Right lung (tissue), 10 donors: ENCODE measurements at places on chromosomes 5 and 9. TPM values are rescaled to one million over a fixed set of nuclear protein-coding genes. Genes with fewer than 3 reads are reported as not detected.
A peak's percentile ranks its signal among the peaks of the same experiment; 100 is the strongest.

GRCh38 chr5:77305956-77306355 lies 95.5 kb downstream of the PDE8B start:
- DNase-seq, result no peak

DNA sequence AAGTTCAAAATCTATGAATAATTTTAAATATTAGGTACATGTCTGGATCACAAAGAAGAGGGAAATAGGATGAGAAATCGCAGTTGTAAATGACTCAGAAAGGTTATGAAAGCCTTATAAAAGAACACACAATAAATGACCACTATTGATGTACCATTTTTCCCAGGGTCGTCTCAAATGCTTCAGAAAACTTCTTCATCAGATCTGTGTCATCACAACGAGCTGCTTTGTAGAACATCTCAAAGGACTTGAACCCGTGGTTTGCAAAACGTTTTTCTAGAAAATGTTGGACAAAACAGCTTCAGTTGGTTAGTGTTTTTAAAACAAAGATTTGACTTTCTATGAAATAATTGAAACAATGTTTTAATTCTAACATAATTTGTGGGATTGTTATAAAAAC lies 100.1 kb downstream of the SVEP1 start:
- no peak for DNase-seq

GRCh38 chr9:132575005-132575609 lies 7.3 kb upstream of the BARHL1 start:
- peak; percentile 38 for DNase-seq

- DNase-seq, result no peak
These were observed 114.2 kb upstream of the SLC24A2 start for GRCh38 chr9:19903076-19903475.

GRCh38 chr9:88322906-88323566 lies 65.2 kb upstream of the SPIN1 start:
- no peak for DNase-seq

DNA sequence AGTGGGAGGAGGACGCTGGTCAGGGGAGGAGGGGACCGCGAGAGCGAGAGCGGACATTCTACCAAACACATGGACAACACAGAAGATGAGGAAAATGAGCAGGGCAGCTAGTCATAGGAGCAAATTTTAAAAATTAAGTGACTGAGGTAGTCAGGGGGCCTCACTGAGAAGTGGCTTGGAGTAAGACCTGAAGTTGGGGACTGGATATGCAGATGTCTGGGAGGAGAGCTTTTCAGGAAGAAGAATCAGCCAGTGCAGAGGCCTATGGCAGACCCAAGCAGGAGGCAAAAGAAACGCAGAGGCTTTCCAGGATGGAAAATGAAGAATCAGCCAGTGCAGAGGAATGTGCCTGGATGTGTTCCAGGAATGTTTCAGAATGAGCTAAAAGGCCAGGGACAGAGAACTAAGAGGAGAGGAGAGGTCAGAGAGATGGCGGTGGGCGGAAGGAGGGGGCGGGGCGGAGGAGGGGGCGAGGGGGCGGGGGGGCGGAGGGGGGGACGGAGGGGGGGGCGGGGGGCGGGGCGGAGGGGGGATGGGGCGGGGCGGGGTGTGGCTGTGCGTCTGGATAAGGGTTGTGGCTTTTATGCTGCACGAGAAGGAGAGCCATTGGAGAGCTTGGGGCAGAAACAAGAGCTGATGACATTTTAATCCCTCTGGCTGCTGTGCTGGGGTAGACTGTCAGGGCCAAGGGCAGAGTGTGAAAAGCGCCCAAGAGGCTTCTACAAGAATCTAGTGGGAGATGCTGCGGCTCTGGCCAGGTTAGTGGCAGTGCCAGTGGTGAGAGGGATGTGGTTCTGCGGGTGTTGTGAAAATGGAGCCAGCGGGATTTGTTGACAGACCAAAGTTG lies 129.6 kb downstream of the KCNIP1 start:
- peak; percentile 88 for DNase-seq

- no peak for DNase-seq
These were observed 42.4 kb downstream of the ALDH7A1 start for GRCh38 chr5:126552614-126553013.

SPATA31D4 gene
- polyA plus RNA-seq, result not detected

- DNase-seq, result no peak
These were observed 225.3 kb downstream of the AGTPBP1 start for GRCh38 chr9:85516455-85516854.

INSL4 gene
- not detected for polyA plus RNA-seq

- no peak for DNase-seq
These were observed 26.8 kb upstream of the HMGCR start for GRCh38 chr5:75310212-75310611.

GRCh38 chr5:143078313-143078712 lies 308.1 kb downstream of the ARHGAP26 start:
- DNase-seq, result no peak

NIPAL4 gene
- 0.04 TPM for polyA plus RNA-seq

- DNase-seq, result no peak
These were observed 155.0 kb downstream of the MAN2A1 start for GRCh38 chr5:109844695-109845094.

GRCh38 chr9:35415402-35416097 lies 74.4 kb upstream of the RUSC2 start:
- no peak for DNase-seq

- DNase-seq, result no peak
These were observed 143.8 kb upstream of the PPP1R26 start for GRCh38 chr9:135335691-135336181.

DNA sequence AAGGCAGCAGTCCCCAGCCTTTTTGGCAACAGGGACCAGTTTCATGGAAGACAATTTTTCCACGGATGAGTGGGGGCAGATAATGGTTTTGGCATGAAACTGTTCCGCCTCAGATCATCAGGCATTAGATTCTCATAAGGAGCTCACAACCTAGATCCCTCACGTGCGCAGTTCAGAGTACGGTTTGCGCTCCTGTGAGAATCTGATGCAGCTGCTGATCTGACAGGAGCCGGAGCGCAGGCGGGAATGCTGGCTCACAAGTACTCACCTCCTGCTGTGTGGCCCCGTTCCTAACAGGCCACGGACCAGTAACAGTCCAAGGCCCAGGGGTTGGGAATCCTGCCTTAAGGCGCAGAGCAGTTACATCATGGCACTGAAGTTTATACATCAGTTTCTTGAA lies 3.3 kb upstream of the BRD3 start:
- no peak for DNase-seq

KLHL3 gene
- polyA plus RNA-seq, result 19.5 TPM

TEK gene
- polyA plus RNA-seq, result 55.0 TPM

DNA sequence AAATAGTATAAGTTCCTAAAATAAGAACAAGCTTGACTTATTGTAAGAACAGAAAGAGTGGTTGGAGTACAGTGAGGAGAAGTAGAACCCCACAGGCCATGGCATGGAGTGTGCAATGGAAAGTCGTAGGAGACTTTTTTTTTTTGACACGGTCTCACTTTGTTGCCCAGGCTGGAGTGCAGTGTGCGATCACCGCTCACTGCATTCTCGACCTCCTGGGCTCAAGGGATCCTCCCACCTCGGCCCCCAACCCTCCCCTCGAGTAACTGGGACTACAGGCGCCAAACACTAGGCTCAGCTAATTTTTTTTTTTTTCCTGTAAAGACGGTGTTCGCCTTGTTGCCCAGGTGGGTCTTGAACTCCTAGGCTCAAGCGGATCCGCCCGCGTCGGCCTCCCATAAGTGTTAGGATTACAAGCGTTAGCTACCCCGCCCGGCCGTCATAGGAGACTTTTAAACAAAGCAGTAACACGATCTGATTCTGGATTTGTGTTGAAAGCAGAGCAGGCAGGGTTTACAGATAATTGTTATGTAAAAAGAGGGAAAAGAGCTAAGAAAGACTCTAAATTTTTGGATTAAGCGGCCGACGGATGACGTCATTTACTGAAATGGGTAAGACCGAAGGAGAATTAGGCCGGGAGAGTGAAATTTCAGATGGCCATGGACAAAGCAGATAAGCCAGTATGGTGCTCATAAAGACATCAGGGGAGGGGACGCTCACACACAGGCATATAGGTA lies 752 bp downstream of the TSTD2 start:
- DNase-seq, result no peak

DNA sequence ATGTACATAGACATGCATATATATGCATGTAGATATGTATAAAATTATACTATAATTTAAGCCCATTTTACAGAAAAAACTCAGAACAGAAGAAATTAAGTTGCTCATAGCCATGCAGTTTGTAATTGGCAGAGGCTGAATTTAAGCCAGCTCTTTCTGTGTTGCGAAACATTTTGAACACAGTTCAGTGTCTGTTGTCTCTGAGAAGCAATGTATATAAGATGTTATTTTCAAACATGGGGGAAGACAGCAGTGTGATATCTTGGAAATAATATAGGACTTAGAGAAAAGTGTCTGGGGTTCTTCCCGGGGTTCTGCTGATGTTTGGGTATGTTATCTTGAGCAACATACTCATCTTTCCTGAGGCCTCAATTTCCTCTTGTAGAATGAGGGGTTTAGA lies 37.6 kb downstream of the SVEP1 start:
- no peak for DNase-seq

DNA sequence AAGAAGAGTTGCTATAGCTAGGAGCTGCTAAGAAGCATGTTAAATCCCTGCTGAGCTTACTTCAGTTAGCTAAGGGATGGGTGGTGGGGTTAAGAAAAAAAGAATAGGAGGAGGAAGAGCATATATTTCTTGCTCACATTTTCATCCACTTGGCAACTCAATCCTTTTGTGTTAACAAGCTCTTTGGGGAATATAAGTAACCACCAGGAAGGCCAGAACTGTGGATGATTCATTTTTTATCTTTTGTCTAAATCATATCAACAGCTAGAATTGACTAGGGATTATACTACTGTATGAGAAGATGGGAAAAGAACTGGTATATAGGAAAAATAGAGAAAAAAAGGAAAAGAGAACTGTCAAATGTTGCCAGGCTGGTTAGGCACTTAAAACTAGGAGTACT lies 555.3 kb upstream of the ARRDC3 start:
- no peak for DNase-seq

- DNase-seq, result peak; percentile 32
These were observed 5.1 kb upstream of the RGMB start for GRCh38 chr5:98768160-98768959.

GRCh38 chr5:3114467-3114866 lies 363.0 kb upstream of the IRX2 start:
- no peak for DNase-seq

- DNase-seq, result peak; percentile 20
These were observed 73.2 kb downstream of the APTX start for GRCh38 chr9:32928145-32928763.

DNA sequence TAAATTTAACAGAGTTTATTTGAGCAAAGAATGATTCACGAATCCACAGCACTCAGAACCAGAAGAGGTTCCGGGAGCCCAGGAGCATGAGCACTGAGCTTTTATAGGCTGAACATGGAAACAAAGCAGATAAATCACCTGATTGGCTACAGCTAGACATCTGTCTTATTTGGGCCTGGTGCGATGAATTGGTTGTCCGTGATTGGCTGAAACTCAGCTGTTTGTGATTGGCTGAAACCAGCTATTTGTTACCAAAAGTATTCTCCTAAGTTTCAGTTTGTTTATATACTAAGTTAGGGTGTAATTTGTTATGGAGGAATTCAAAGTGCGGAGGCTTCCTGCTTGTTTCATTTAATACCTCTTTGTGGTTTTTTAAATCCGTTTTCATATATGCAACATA lies 15.8 kb upstream of the LCP2 start:
- no peak for DNase-seq

TAS2R1 gene
- not detected for polyA plus RNA-seq

DNA sequence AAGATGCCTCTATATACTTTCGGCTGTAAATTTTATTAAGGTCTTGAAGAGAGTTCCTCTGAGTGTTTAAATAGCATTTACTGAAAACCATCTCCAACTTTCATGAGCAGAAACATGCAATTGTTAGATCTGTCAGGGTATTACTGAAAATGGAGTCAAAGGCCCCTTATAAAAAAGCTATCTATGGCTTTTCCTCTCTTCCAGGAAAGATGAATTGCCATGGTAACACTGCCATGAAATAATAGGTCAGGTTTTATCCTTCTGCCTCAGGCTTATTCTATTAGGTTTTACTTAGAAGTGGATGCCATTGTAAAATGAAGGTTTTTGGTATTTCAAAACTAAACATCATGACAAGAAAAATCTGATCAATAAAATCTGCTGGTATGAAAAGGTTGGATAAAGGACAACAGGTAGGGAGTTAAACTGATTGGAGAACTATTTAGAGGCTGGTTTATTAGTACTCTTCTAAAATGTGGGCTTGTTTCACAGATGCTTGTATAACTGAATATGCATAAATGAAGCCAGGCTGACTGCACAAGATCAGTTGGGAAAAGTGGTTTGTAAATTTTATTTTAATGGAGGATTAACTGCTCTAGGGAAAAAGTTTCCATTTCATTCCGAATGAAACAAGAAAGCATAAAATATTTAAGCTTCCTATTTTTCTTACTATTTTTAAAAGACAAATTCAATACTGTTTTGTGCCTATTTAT lies 135.5 kb downstream of the RAB3C start:
- no peak for DNase-seq

GRCh38 chr9:101625876-101626275 lies 31.1 kb upstream of the PPP3R2 start:
- no peak for DNase-seq

ROR2 gene
- 33.2 TPM for polyA plus RNA-seq

GRCh38 chr5:111757355-111758283 lies 625 bp upstream of the NREP start:
- peak; percentile 96 for DNase-seq

GRCh38 chr5:98774192-98775033 lies 950 bp downstream of the RGMB start:
- peak; percentile 61 for DNase-seq

SSNA1 gene
- 43.9 TPM for polyA plus RNA-seq

DNA sequence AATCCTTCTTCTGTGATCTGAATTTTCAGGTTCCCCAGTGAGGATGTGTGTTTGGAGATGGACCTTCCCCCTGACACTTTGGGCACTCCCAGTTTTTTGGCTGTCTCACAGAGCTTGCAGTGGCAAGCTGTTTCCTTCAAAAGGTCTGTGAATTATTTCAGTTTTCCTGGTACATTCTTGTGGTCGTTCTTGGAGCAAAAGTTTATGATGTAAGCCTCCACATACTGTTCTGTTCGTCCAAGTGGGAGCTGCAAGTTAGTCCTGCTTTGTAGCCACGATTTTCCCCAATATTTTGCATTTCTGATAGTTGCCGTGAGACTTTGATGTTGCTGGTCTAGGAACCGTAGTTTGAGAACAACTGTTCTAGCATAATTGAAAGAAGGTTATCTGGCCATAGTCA lies 88.3 kb downstream of the MTAP start:
- DNase-seq, result no peak

DNA sequence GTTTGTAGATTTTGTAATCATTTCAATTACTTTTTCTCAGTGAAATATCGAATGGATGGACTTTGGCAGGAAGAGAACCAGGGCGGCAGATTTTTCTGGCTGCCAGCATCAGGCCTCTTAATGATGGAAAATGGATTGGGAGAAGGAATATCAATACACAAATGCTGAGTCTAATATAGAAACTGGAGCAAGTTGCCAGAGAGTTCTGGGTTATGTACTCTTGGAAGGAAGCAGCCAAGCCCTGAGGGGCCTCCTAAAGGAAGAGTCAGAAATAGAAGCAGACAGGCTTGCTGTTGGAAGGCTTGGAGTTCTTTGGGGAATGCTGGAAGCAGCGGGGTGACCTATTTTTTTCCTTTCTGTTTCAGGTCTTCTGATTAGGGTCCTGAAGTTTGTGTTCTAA lies 428.6 kb downstream of the DMAC1 start:
- DNase-seq, result peak; percentile 63
